ENCODE measurements at places on chromosomes 5 and 9. TPM values are rescaled to one million over a fixed set of nuclear protein-coding genes. Genes with fewer than 3 reads are reported as not detected.

DNA sequence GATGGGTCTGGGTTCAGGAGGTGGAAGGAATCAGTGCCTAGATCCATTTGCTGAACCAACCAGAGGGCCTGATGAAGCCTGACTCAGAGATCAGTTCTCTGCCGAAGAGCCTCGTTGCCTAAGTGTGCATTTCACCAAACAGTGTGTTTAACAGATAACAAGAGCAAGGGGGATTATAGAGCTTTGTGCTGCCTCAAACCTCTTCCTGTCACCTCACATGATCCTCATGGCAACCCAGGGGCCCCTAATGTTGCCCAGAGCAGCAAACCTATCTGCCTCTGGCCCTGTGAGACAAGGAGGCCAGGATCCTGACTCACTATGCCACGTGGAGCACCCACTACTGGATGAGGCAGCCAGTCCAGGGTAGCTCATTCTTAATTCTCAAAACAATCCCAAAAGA lies 66.3 kb upstream of the EPB41L4B start:
- H3K4me3 ChIP-seq, result no peak overlapping the region
- H3K27ac ChIP-seq, result no peak overlapping the region
- no peak for DNase-seq
- H3K36me3 ChIP-seq, result peaks cover 50% of the 10 kb centered on the region
- H3K27me3 ChIP-seq, result no peaks in the 10 kb centered on the region

DNA sequence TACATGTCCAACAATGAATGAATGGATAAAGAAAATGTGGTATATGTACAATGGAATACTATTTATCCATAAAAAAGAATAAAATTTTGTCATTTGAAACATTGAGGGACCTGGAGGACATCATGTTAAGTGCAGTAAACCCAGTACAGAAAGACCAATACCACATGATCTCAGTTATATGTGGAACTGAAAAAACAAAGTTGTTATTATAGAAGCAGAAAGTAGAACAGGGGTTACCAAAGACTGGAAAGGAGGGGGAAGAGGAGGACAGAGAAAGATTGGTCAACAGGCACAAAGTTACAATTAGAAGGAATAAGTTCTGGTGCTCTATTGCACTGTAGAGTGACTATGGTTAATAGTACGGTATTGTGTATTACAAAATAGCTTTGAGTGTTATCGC lies 233.8 kb downstream of the SEMA6A start:
- H3K27ac ChIP-seq, result no peak overlapping the region
- no peaks in the 10 kb centered on the region for H3K36me3 ChIP-seq
- H3K4me1 ChIP-seq, result no peaks in the 10 kb centered on the region
- no peak overlapping the region for H3K4me3 ChIP-seq
- no peak for DNase-seq

The PSD2 gene
- polyA plus RNA-seq, result not detected

DNA sequence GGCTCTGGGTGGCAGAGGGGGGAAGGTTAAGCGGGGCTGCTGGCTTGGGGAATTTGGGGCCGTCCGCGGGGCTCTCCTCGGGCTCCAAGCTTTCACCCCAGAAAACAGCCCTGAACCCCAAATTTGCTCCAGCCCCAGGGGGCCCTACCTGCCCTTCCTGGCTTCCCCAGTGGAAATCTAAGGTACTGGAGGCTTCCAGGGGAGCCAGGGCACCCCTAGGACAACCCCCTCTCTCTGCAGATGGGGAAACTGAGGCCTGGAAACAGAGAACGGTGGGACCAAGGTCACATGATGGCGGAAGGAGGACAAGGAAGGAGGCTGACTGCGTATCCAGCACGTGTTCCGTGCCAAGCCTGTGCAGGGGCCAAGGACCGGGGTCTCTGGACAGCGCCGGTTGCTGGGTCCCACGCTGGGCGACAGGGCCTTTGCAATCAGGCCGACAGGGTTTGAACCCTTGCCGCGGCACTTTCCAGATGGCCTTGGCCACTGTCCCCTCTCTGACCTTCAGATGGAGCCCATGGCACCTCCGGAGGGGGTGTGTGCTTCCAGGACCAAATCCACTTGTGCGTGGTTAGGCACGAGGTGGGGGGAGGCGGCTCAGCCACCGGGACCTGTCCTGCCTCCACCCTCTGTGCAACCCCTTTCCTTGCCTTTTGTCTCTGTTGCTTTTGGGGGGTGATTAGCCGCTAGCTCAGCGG lies 183.1 kb downstream of the C9orf50 start:
- DNase-seq, result no peak
- H3K36me3 ChIP-seq, result no peaks in the 10 kb centered on the region
- peaks cover 46% of the 10 kb centered on the region for H3K27me3 ChIP-seq
- peak overlapping the region; percentile 22 for H3K4me3 ChIP-seq
- H3K4me1 ChIP-seq, result peaks cover 4% of the 10 kb centered on the region

DNA sequence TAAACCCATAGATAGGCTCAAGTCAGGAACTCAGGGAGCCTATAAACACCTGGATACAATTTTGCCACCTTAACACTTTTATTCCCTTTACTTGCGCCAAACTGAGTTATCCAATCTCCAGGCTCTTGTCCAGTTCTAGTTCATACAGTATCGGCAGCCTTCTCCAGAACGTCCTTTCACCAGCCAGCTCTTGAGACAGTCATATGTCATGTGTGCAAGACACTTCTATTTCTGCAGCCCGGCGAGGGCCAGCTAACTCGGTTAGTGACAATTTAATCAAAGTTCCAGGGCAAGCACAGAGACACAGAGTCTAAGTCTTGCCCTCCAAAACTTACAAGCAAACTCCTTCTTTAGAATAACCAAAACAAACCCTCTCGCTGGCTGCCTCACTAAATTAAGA lies 12.9 kb downstream of the ABCA1 start:
- peaks cover 2% of the 10 kb centered on the region for H3K36me3 ChIP-seq
- H3K4me3 ChIP-seq, result no peak overlapping the region
- no peak for DNase-seq
- H3K4me1 ChIP-seq, result peaks cover 14% of the 10 kb centered on the region
- H3K27ac ChIP-seq, result no peak overlapping the region
- no peaks in the 10 kb centered on the region for H3K27me3 ChIP-seq

The PCDHA8 gene
- not detected for polyA plus RNA-seq

DNA sequence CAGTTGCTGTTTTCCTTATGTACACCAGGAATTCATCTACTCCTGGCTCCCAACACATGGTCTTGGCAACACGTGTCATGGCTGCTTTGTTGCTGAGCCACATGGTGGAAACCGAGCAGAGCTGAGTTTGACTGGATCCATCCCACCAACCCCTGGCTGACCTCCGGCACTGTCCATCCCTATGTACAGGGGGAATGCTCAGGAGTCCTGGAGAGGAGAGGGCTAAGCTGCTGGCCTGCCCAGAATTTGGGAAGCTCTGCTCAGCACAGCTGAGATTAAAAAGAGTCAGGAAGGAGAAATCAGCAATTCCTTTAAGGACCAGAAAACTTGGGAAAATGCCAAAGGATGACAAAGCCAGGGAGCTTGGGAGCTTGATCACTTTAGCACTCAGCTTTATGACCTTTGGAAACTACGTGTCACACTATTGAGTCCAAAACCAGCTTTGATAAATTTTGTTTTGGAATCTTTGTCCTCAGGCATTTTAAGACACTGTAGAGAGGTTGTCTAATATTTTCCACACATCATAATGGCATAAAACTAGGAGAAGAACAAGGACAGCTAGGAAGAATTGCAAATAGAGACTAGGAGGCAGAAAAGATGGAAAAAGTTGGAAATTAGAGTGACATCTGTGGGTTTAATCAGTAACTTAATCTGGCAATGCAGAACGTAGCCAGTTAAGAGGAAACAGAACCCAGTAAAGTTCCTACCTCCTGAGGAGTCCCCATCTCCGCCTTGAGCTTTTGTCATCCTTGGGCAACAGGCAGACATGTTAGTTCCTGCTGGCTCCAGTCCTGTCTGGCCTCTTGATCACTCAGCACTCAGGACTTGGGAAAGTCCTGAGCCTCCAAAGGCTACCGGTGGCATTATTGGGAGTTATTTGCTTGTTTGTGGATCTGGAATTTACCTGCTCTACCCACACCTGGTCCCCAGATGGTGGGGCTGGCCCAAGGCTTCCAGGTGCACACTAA lies 62.5 kb upstream of the PLPP1 start:
- H3K36me3 ChIP-seq, result no peaks in the 10 kb centered on the region
- H3K27ac ChIP-seq, result peak overlapping the region; percentile 66
- H3K27me3 ChIP-seq, result no peaks in the 10 kb centered on the region

DNA sequence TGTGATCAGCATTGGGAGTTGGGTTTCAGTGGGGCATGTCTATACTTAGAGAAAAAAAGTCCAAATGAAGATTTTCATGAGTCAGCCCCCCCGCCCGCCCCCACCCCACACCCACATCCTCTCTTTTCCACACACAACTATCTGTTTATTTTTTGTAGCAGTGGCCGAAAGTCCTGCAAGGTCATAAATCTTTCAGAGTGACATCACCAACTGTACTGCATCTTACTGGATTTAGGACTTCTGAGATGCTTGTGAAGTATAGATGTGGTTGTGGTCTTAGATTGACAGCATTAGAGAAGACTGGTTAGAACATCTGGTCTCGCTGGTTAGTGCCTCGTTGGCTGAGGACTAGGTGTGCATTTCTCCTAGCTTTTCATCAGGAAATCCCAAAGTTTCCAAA lies 7.3 kb upstream of the ROPN1L start:
- H3K4me3 ChIP-seq, result no peak overlapping the region
- no peaks in the 10 kb centered on the region for H3K27me3 ChIP-seq
- no peak overlapping the region for H3K27ac ChIP-seq
- peaks cover 28% of the 10 kb centered on the region for H3K36me3 ChIP-seq

DNA sequence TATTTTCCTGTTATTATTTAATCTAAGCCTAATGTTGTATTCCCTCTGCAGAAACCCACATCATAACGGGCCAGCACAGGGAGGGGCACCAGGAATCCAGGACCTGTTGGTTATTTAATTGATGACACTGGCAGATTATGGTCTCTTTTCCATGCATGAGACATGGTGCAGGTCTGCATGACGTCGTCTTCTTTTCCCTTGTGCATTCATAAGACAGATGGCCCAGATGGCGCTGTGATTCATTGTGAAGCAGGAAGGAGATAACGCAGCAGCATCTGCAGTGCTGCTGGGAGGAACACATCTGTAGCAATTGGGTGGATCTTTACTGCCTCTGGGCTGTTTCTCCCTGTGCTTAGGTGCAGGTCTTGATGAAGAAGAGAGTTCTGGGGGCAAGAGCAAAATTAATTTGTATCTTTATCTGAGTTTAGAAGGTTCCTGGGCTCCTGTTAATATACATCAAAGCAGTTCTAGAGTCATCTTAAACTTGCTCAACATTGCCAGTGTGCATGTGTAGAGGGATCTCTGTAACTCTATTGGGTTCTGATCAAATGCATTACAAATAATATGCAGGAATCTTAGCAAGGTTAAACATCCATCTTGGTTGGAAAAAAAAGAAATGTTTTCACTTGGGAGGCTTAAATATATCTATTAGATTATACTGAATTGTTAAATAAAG lies 176.1 kb downstream of the PCSK1 start:
- H3K27ac ChIP-seq, result peak overlapping the region; percentile 3
- H3K4me3 ChIP-seq, result no peak overlapping the region
- H3K36me3 ChIP-seq, result no peaks in the 10 kb centered on the region
- peak; percentile 71 for DNase-seq

DNA sequence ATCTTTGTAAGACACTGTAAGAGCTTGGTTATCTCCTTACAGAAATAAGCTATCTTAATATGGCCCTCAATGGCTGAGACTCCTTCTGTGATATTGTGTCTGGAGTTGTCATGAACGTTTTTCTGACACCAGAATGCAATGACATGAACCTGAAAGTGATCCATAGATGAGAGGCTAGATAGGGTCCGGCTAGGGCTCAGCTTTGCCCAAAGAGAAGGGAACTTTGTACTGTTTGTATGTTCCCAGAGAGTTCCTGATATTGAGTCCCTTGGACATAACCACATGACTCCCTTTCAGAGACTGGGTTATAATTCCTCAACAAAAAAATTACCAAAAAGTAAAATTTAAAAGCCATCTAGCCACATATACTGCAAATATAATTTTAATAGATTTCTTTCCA lies 575.8 kb upstream of the CLINT1 start:
- DNase-seq, result no peak
- peaks cover 17% of the 10 kb centered on the region for H3K4me1 ChIP-seq

DNA sequence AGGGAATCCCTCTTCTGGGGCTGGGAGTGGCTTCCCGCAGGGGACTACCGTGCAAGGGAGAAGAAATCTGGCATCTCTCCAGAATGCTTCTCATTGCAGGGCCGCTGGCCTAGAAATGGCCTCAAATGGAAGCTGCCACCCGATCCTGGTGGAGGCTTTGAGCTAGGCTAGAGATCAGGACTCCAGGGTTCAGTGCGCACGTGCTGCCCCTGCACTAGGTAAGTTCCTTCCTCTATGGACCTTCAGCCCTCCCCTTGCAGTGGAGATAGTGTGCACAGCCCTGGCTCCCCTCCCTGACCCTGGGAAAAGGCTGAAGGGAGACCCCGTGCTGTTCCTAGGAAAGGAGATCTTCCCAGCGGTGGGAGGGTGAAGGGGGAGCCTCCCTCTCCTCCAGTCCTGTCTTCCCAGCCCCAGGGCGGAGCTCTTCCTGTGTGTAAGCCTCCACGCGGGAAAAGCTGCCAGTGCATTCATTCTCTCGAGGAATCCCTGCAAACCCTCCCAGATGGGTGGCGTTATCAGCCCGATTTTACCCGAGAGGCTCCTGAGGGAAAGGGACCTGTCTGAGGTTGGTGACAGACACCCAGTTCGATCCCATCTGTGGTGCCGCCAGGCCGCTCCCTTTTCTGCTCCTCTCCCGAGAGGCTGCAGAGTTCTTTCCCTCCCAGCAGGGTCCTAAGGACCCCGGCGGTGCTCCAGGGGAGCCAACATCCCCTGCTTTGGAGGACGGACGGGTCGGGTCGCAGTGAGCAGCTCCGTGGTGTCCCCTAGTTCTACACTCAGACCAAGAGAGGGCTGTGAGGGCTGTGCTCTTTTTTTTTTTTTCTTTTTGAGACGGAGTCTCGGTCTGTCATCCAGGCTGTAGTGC lies 1.4 kb upstream of the CERCAM start:
- peaks cover 37% of the 10 kb centered on the region for H3K4me1 ChIP-seq
- no peak for DNase-seq
- no peak overlapping the region for H3K27ac ChIP-seq
- H3K4me3 ChIP-seq, result peak overlapping the region; percentile 31

GRCh38 chr5:123610665-123611405 lies 98.9 kb downstream of the CSNK1G3 start:
- H3K27me3 ChIP-seq, result no peaks in the 10 kb centered on the region
- peak; percentile 32 for DNase-seq
- H3K27ac ChIP-seq, result no peak overlapping the region

- no peak overlapping the region for H3K27ac ChIP-seq
- DNase-seq, result no peak
- H3K4me3 ChIP-seq, result no peak overlapping the region
Measured at GRCh38 chr9:129934041-129934591, 98.9 kb downstream of the USP20 start.

The SAXO1 gene
- polyA plus RNA-seq, result not detected

The DDX46 gene
- 39.0 TPM for polyA plus RNA-seq

DNA sequence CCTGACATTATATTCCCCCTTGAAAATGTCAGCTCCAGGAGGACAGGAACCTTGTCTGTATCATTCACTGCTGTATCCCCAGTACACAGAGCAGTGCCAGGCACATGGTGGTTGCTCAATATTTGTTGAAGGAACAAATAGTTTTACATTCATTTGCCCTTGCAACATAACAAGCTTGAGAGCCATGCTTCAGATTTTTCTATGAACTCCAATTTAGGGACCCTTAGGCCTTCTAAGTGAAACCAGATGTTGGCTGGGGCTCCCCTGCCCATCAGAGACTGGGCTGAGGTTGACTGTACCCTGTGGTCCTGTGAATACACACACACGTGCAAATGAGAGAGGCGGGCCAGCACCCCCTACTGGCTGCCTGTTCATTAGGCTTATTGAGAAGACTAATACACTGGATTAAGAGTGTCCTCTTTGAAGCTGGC lies 214.9 kb upstream of the WWC1 start:
- no peaks in the 10 kb centered on the region for H3K4me1 ChIP-seq
- no peaks in the 10 kb centered on the region for H3K27me3 ChIP-seq
- no peak for DNase-seq
- no peak overlapping the region for H3K4me3 ChIP-seq
- H3K27ac ChIP-seq, result no peak overlapping the region

All from keratinocyte (primary cell).